ENCODE measurements at places on chromosomes 12 and 14.

GRCh38 chr12:121501946-121502345 lies 78.9 kb downstream of the KDM2B start:
- no peak for DNase-seq

- no peak for DNase-seq
These were observed 214.1 kb downstream of the RPAP3 start for GRCh38 chr12:47491516-47492305.

GRCh38 chr12:120711411-120711810 lies 1.2 kb downstream of the UNC119B start:
- no peak for DNase-seq

- DNase-seq = no peak
These were observed 14.3 kb upstream of the ZFP36L1 start for GRCh38 chr14:68807148-68807600.

- DNase-seq = no peak
These were observed 81.1 kb downstream of the ZFP36L1 start for GRCh38 chr14:68711561-68712309.

DNA sequence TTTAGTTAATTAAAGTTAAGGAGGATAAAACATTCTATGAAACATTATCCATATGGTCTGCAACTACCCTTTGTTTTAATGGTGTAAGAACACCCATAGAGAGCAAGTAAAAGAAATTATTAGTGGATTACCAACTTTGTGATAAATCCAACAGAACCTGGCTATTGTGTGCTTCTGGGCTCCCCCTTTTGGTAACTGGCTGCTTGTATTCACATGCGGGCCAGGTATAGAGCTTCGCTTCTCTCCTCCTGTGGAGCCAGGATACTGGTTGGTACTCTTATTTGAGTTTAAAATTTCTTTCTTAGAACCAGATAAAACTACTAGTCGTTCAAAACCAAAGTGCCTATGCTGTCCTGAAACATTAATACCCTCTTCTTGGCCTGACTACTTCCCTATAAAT lies 81.0 kb downstream of the PTPRR start:
- DNase-seq = no peak

- DNase-seq = peak; percentile 59
These were observed 9.8 kb downstream of the DHRS1 start for GRCh38 chr14:24289649-24290280.

- DNase-seq = no peak
These were observed 281.1 kb upstream of the AMIGO2 start for GRCh38 chr12:47360771-47361388.

DNA sequence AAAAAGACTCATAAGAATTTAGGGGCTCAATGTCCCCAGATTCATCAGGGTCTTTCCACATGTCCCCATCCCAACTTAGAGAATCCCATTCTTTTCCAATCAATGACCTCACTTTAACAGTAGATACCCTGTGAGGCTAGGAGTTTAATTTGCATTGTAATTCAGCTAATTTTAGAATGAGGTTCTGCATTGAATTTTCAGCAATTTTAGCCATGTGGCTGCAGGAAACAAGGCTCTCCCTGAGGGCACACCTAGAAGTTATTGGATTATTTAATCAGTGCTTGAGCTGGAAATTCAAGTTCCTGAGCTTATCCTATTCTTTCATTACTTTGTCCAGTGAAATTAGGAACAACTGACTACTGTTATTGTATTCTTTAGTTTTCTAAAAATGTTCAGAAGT lies 433.8 kb downstream of the ADAMTS20 start:
- no peak for DNase-seq

GRCh38 chr14:68408680-68409079 lies 384.2 kb downstream of the ZFP36L1 start:
- no peak for DNase-seq

GRCh38 chr14:78074561-78074960 lies 95.6 kb upstream of the NRXN3 start:
- no peak for DNase-seq

DNA sequence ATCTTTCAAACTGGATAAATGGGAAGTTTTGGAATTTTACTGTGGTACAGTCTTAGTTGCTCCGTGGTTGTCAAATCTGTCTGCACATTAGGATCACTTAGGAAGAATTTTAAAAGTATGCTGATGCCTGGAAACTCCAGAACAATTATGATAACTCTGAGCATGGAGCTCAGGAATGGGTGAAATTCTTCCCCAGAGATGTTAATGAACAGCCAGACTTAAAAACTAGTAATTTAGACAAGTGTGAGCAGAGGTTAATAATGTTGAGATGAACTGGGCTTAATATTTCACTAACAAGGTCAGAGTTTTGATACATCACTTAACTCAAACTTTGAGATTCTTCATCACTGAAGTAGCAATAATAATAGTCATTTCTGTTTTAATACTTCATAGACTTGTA lies 94.5 kb downstream of the NTS start:
- no peak for DNase-seq

DNA sequence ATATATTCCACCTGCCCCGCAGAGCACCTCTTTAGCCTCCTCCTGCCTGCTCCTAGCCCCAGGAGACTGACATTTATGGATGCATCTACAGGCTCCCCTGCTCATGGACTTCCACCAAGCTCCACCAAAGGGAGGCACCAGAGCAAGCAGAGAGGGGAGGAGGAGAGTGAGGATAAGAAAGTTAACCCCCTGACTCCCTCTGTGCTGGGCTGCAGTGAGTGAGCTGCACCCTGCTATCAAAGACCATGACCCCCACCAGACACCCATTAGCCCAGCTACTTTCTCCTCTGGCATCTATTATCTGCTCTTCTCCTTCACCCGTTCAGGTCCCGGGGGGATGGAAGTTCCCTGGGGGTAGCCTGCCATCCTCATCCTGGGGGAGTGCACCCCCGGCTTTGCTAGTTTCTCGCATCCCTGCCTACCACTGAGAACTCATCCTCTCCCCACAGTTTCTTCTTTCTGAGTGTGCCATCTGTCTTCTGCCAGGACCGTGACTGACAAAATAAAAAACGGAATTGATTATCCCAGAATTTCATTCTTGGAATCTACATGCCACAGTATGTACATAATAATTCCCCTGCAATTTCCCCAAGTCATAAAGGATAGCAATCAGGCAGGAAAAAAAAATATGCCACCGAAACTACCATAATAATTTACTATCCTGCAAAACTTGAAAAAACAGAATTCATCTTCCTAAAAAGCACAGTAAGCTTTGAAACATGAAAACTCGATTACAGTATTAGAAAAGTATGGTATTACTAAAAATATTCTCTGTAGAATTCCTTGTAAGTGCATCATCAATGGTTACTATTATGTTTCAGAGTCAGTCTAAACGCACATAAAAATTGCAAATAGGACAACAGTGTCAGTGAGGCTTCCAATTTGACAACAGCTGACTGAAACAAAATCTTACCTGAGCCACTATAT lies 45.2 kb downstream of the FOXN3 start:
- no peak for DNase-seq

- no peak for DNase-seq
These were observed 111.2 kb downstream of the KIF21A start for GRCh38 chr12:39331539-39332261.

DNA sequence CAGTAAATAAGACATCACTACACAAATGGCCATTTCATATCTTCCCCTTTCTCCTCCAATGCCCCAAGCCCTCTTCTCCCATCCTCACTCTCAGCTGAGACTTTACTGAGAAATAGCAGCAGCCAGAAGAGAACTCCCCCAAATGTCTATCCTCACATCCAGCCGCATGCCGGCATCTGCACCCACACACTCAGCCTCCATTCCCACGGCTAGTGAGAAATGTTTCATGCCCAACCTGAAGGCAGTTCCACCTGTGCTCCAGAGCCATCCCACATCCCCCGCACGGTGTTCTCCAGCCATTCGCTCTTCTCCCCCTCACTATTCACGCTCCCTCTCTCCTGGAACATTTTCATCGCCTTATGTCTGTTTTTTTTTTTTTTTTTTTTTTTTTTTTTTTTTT lies 208.7 kb upstream of the DIO3 start:
- DNase-seq = no peak

DNA sequence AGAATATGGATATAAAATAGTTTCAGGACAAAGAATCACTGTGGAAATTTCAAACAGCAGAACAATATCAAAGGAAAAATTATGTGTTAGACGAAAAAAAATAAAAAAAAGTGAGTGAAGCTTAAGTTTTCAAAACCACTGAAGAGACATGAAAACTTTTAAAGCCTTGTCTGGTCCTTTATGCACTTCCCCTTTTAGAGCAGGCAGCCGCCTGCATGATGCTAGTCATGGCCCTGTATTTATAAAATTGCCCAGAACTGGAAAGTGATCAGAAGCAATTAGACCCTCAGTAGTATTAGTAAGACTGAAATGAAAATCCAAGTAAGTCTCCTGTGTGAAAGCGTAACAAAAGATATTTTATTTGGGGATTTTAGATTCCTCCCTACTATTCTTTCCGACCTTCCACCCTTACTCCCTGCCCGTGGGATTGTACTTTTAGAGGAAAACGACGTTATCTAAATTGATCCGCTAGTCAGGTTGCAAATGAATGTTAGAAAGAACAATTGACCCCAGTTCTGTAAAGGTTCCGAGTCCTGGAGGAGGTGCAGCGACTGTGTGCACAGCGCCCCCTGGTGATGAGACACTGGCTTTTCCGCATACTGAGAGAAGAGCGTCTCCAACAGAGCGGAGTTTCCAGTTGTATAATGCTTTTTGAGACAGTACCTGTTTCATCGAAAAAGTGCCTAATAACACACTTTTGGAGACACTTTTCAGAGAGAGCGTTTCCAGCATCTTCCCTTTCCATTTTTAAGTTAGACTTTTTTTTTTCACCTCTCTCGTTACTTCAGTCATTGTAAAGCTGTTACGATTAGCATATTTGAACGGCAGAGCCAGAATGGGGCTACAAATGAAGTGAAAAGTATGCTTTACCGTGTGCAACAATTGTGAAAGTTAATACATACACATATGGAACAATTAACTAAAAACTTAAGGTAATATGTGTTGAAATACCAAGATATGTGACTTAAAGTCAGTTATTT lies 12.4 kb downstream of the MGST1 start:
- DNase-seq = peak; percentile 1

DNA sequence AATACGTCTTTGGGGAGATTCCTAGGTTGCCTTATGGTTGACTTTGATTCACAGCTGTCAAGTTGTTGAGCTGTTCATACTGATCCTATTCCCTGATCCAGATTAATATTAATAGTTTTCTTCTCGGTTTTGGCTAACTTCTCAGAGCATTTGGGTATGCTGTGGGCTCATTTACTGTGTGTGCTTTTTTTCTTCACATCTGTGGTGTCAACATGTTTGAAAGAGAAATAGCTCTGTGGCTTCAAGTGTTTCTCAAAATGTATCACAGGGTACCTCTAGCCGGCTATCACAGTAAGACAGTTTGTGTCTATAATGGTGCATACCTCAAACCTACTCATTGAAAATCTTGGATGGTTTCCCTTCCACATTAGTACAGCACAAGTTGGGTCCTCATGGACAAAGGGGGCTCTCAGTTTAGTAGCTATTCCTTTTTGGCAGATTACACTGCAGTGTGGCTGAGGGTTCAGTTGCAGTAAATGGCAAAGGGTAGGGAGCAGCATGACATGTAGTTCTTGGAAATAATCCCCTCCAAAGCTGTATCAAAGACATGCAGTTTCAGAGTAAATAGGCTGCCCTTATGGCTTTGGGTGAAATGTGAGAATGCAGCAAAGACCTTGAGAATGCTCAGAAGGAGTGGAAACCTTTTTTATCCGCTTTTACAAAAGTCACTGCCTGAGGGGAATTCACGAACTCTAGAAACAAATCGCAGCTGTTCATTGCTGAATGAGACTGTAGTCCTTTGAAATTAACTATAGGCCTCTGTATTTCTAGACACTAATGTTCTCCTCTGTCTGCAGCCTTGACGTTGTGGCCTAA lies 102.4 kb upstream of the ATF1 start:
- DNase-seq = no peak

DNA sequence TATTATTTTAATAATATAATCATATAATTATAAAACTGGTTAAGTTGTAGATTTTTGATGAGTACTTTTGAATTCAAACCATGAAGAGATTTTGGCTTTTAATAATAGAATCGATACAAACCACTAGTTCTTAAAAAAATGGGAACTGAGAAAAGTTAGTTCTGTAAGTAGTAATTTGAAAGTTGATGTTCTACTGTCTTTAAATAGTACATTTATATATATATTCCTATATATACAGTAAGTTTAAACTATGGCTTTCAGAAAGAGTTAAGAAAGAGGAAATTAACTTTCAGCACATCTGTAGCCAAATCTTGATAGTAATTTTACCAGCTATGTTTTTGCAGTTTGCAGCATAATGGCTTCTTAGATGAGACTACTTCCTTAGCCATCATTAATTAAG lies 7.8 kb downstream of the LRRK2 start:
- no peak for DNase-seq

GRCh38 chr12:11133162-11133561 lies 1.3 kb downstream of the TAS2R30 start:
- no peak for DNase-seq
